Activated CD4-positive, alpha-beta T cell treated with anti-CD3 and anti-CD28 coated beads, Interleukin-10, Interleukin-2, amounts not matched to agents 100 ng/mL and 50 ng/mL, durations not matched to agents 16 hours and 8 hours (primary cell): ENCODE measurements at places on chromosomes 6 and 20.

- DNase-seq = no peak
These were observed 4.5 kb upstream of the SIRPA start for GRCh38 chr20:1890469-1891262.

GRCh38 chr20:1370548-1371110, 22.2 kb downstream of the FKBP1A start:
- DNase-seq = no peak

DNA sequence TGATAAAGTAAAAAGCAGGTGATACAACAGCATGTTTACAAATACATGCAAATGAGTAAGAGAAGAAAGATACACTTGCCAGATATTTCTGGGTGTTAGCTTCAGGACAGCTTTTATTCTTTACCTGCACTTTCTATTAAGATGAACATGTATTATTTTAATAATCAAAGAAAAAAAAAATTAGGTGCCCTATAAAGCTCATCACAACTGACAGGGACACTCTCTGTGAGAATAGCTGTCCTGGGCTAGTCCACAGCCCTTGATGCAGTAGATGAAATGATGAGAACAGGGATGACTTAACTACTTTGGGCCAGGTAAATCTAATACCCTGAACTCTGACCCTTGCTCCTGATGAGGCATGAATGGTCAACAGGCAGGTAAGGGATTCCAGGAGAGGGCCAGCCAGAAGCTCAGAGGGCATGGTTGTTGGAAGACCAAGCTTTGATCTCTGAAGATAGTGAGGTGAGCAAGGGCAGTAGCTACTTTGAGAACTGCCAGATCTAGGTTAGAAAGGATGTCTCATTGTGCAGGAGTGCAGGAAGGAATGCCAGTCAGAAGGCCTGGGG, 15.6 kb downstream of the NSFL1C start:
- no peak for DNase-seq

DNA sequence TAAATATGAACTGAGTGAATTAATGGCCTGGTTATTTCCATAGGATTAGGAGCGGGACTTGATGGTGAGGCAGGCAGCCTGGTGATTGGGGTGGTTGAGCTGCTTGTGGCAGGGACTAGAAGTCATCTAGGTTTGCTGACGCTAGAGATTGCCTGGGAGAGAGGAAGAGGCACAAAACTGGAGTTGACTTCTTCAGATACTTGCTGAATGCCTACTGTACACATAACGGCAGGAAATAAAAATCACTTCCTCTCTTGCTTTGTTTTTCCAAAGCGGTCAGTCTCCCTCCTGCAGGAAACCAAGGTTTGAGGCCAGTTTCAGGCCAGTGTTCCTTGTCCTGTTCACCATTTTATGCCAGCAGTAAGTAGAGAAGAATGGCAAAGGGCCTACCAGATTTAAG, 36.7 kb upstream of the MYLIP start:
- no peak for DNase-seq

- DNase-seq = no peak
These were observed 296.1 kb upstream of the FOXQ1 start for GRCh38 chr6:1015825-1016224.

GRCh38 chr20:63973636-63974401, 4.1 kb upstream of the ZNF512B start:
- peak; percentile 85 for DNase-seq

GRCh38 chr20:60113024-60113724, 155.0 kb downstream of the CDH26 start:
- DNase-seq = no peak

DNA sequence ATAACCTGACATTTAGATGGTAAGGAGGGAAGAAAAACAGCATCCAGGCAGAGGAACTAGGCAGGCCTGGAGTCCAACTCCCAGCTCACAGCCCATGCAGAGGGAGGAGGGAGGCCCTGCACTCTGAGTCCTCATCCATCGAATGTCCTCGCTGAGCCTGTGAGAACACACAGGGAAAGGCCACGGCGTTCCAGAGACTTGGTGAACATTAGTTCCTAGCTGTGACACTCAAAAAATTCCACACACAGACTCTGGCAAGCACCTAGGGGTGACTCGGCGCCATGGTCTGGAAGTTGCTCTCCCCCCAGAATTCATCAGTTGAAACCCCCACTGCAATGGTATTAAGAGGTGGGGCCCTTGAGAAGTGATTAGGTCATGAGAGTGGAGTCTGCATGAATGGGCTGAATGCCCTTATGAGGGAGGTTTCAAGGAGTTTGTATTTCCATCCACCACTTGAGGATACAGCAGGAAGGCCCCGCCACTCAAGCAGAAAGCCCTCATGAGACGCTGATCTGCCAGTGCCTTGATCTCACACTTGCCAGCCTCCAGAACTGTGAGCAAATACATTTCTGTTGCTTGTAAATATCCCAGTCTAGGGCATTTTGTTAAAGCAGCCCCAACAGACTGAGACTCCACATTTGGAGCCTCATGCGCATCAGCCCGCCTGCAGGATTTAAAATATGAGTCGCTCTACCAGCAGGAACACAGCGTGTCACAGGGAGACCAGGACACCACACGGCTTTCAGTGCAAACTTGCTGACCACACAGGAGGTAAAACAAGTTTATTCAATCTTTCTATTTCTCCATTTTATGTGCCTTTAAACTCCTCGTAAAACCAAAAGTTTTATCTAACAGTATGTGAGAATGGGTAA, 73.9 kb downstream of the WDR27 start:
- no peak for DNase-seq

DNA sequence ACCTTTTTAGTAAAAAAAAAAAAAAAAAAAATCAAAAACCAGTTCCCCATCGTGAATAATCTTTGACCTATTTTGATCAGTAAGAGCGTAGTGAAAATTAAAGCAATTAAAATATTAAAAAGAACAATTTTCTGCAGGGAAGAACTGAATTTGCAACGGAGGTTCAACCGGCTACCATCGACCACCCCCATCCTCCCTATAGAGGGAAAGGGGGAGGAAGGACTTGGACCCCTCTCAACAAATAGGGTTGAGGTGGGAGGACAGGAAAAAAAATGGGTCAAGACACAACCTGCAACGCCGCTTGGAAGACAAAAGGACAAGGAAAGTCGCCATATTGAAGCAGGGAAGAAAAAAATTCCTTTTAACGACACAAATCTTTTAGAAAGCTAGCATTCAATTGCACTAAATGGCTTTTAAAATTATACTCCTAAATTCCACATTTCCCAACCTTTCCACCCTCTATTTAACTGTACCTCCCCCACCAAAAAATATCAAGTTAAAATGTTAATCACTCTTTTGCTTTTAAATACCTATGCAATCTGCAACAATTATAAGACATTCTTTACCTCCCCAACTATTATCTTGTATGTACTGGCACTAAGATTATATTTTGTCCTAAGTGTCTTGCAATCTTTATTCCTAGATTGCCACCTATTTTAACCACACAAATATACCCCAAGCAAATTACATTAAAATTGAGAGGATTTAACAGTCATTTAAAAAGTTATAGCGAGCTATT, 1.7 kb downstream of the PPP1R10 start:
- DNase-seq = peak; percentile 70

DNA sequence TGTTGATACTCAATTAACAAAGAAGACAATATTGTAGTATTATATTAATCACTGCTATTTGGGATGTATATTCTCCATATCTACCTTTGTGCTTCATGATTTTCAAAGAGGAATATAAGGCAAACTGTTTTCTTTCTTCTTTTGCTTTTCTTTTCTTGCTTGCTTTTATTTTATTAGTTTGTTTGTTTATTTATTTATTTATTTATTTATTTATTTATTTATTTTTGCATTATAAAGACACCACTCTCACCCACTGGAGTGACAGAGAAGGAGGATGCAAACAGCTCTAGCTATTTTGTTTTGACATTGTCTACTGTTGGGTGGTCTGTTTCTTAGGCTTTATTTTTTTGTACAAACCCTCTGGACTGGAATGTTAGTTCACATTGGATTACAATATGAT, 1352.7 kb downstream of the HACE1 start:
- DNase-seq = no peak
